Stimulated activated CD8-positive, alpha-beta memory T cell treated with anti-CD3 and anti-CD28 coated beads, Interleukin-4, amount 100 ng/mL, for 4 hours (primary cell): ENCODE measurements at places on chromosomes 6 and 20.

DNA sequence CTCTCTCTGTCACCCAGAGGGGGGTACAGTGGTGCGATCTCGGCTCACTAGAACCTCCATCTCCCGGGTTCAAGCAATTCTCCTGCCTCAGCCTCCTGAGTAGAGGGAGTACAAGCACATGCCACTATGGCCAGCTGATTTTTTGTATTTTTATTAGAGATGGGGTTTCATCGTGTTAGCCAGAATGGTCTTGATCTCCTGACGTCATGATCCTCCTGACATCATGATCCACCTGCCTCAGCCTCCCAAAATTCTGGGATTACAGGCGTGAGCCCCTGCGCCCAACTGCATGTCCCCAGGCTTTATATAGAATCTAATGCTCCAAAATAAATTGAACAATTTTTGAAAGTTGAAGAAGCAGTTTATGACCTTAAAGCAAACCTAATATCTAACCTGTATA lies 7.0 kb upstream of the CRISP2 start:
- DNase-seq, result no peak

GRCh38 chr6:9178071-9178470 lies 742.7 kb upstream of the SLC35B3 start:
- DNase-seq, result no peak

DNA sequence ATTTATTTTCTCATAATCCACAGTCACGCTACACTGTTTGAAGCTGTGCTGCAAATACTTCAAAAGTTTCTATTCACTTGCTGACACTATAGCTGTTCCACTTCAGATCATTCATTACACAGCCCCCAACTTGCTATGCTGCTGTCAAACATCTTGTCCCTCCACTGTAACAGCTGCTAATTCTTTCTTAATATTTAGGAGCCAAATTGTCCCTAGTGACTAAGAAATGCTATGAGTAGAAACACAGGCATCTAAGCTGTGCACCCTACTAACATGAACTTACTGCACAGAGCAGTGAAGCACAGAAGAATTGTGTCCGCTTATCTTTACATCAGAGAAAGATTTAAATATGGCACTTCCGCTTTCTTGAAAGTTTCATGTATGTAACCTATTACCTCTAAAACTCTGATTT lies 91.3 kb downstream of the PDE10A start:
- DNase-seq, result no peak

- no peak for DNase-seq
Measured at GRCh38 chr20:40472905-40473304, 216.1 kb downstream of the MAFB start.
